Transverse colon (tissue), 4 donors: ENCODE measurements at places on chromosomes 1 and 21.
A peak's percentile ranks its signal among the peaks of the same experiment; 100 is the strongest.

DNA sequence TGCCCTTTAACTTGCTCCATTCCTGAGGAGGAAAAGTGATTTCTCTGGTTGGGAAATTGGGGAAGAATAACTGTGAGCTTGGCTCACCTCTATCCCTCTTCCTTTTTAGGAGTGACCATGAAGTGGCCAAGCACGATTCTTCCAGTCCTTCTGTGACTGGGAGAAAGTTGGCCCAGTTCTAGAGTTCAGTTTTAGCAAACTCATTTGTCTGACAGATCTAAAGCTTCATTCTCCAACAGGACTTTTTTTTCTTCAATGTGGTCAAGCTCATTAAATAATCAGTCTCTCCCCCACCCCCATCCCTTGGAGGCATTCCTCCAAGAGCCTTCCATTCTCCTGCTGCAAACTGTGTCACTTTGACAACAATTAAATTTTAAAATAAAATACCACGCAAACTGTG lies 6.4 kb upstream of the AGL start:
- H3K4me3 ChIP-seq = no peak overlapping the region
- no peaks in the 10 kb centered on the region for H3K4me1 ChIP-seq
- DNase-seq = no peak
- H3K36me3 ChIP-seq = no peaks in the 10 kb centered on the region
- H3K27me3 ChIP-seq = no peaks in the 10 kb centered on the region

DNA sequence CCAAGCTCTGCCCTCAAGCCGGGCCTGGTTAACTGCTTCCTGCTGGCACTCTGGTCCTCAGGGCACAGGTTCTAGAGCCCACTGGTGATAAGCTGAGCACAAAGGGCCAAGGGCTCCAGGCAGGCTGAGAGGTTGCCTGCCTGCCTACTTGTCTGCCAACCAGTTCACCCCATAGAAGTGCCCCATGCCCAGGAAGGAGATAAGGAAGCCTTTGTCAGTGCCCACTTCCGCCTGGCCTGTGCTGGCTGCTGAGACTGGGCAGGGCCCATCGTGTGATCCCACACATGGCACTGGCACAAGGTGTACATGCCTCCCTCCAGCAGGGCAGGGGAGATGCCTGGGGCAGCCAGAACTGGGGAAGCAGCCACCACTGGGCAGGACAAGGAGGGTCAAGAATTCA lies 24.1 kb downstream of the SLC9A1 start:
- no peak for DNase-seq
- no peaks in the 10 kb centered on the region for H3K36me3 ChIP-seq
- H3K27me3 ChIP-seq = no peaks in the 10 kb centered on the region
- no peaks in the 10 kb centered on the region for H3K4me1 ChIP-seq

- H3K4me3 ChIP-seq = no peak overlapping the region
- no peaks in the 10 kb centered on the region for H3K36me3 ChIP-seq
- H3K4me1 ChIP-seq = peaks cover 12% of the 10 kb centered on the region
- H3K27me3 ChIP-seq = peaks cover 50% of the 10 kb centered on the region
- H3K27ac ChIP-seq = no peak overlapping the region
- DNase-seq = no peak
Measured at GRCh38 chr1:202711949-202712635, 1.8 kb upstream of the SYT2 start.

GRCh38 chr1:68216089-68216772 lies 16.1 kb downstream of the WLS start:
- no peak for DNase-seq
- peak overlapping the region; percentile 80 for H3K27ac ChIP-seq
- no peak overlapping the region for H3K4me3 ChIP-seq
- H3K36me3 ChIP-seq = no peaks in the 10 kb centered on the region
